IPS-NIHi11 (cell line): ENCODE measurements at places on chromosomes 5 and 9.

DNA sequence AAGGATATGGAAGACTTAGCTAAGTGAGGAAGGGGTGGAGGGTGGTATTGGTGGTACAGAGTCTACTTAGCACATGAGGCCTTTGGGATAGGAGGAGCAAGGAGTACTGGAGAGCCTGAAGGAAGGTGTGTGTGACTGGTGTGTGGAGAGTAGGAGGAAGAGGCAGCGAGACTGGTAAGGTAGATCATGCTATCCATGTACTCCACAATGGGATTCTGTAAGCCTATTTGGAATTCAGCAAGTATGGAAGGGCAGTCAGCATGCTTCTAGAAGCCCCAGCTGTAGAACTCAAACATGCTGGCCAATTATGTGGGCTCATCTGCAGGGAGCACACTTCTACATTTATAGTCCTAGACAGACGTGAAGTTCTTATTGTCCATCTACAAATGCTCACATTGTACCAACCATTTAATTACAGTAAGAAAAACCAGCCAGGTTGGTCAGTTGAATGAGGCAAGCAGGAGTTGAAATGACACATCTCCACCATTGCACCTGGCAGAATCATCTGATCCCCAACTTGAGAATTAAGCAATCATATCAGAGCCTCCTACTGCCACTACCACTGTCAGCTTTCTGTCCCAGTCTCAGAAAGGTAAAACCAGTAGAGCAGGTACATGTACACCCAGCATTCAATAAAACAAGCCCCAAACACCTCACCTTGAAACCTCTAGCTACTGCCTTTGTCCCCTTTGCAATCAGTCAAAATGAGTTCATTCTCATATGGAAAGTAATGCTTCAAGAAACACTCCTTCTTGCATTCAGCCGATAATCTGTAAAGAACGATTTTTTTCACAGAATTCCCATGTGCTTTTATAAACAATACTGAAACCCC is 60.9 kb upstream of the GLRX start:
- DNase-seq, result no peak

DNA sequence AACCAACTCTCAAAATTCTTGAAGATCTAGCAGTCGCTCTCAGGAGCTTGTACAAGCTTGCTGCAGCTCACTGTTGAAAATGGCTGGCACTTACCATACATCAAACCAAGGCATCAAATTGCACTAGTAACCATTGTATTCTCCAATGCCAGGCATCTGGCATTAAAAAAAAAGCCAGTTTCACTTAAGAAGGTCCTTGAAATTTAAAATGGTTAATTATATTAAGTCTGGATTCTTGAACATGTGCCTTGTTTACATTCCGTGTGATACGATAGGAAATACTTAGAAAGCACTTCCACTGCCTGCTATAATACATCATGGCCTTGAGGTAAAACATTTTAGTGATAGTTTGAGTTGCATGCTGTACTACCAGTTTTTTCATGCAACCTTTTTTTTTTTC is 300.7 kb downstream of the KDM4C start:
- no peak for DNase-seq

DNA sequence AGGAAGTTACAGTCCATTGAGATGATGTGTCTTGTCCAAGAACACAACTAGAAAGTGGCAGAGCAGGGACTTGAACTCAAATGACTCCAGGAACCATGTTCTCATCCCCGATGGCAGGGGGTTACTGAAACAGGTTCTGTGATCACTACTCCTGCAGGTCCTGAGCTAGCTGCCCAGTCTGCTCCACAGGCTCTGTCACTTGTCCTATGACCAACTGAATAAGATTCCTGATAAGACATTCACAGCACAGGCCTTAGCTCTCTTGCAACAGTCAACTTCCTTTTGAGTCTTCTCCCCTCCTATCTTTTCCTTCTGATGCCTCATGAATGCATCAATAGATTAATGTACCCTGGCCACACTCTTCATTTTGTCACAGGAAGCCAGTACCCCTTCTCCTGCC is 109.2 kb downstream of the SH3TC2 start:
- DNase-seq, result no peak

DNA sequence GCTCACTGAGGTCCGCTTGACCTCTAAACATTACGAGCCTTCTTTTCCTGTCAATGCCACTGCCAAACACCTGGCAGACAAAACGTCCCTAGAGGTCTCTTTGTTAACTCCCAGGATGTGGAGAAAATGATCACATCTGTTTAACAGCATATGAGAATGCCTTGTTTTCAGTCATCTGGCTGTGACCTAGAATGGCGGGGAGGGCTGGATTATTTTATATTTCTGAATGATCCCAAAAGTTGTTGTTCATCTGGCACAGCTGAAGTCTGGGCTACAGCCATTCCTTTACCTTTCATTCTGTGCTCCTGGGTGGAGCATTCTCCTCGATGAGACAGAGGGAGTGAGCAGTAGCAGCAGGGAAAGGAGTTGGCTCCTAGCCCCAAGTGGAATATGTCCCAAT is 138.2 kb downstream of the PRDM6 start:
- no peak for DNase-seq

DNA sequence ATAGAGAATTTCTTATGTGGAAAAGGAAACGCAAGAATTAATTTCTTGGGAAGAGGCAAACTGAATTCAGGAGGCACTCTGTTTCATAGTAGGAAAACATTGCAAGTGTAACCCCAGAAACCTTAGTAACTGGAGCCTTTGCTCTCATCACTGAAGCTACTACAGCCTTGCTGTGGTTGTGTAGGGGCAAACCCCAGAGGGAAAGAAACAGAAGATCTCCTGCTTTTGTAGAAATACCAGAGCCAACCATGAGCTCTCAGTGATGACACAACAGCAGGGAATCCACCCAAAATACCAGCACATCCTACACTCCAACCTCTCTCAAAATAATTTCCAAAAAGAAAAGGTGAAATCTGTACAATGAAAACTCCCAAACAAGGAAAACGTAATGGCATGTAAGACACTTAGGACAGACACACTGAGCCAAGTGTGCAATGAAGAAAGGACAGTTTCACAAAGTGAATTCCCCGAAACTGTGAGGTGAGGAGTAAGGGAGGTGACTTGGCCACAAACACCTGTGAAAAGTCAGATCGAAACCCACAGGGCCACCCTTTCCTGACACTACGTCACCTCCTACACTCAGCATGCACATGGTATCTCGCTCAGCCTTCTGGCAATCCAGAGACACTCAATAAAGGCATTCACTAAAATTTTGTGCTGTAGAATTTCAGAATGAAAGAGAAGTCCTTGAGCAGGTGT is 8.5 kb upstream of the ACSL6 start:
- DNase-seq, result no peak

DNA sequence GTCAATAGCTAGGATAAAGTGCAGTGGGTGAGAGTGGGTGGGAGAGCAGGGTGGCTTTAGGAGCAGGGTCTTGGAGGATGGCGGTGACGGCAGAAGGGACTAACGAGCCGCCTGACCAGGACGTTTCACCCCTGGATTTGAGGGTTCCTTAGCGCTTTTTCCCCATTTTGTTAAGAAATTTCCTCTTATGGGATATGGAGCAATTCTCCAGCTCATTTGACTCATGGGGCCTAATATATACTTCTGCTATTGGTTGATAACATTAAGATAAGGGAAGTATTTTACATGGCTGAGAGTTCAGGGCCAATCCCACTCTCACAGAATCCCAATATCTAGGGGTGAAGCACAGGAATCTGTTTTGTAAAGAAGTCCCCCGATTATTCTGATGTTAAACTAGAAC is 17.6 kb downstream of the CD180 start:
- no peak for DNase-seq

GRCh38 chr5:16976625-16977008 is 40.5 kb upstream of the MYO10 start:
- no peak for DNase-seq

DNA sequence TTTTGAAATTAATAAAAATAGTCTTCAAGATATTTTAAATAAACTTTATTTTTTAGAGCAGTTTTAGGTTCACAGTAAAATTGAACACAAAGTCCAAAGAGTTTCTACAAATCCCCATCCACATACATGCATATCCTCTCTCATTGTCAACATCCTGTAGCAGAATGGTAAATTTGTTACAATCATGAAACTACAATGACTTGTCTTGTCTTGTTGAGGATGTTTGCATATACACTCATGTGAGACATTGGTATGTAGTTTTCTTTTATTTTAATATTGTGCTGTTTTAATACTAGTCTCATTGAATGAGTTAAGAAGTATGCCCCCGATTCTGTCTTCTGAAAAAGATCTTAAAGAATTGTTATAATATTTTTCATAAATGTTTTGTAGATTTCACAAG is 447.0 kb upstream of the EDIL3 start:
- no peak for DNase-seq

DNA sequence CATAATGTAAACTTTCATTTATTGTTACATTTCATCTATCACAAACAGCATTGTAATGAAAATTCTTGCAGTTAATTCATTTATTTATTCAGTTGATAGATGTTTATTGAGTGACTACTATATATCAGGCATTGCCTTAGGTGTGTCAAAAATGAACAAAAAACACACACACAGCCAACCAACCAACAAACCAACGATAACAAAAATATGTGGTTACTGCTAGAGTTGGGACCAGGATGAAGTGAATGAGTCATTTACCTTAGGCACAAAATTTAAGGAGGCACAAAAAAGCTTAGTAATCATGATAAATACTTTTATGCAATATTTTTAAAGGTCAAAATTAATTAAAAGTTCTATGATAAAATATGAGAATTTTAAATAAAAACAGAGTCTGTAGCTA is 223.4 kb downstream of the CSNK1G3 start:
- DNase-seq, result no peak

DNA sequence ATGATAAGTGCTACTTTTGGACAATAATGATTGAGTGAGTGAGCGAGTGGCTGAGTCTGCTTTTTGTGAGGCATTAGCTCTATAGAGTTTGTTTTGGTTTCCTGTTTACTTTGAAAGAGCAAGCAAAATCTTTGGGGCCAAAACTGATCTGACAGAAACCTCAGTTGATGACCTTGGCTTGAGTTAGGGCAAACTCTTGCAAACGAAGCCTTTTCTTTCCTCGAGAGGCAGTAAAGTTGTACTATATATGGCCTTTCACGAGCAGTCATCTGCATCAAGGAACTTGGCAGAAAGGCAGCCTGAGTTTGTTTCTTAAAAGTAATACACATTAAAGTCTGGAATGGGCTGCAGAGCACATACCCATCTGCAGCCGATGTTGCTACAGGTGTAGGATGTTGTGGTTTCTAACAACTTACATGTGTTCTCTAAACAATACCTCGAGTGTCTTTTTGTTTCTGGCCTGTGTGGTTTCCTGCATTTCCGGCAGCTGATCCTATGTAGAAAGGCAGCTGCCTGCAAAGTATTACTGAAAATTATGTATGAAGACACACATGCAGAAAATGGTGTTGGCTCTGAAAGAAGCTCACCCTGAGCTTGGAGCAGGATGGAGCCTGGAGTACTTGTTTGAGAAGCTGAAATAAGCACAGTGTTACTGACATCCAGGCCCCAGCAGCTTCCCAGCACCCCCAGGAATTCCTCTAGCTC is 60.8 kb downstream of the FOXD1 start:
- DNase-seq, result no peak

- no peak for DNase-seq
Measured at GRCh38 chr5:120055858-120056257, 408.2 kb upstream of the PRR16 start.

- DNase-seq, result peak; percentile 32
Measured at GRCh38 chr5:34491251-34491620, 164.9 kb upstream of the RAI14 start.

GRCh38 chr9:130847306-130848217 is 12.5 kb downstream of the ABL1 start:
- DNase-seq, result peak; percentile 67

- no peak for DNase-seq
Measured at GRCh38 chr9:92191801-92192200, 76.6 kb upstream of the SPTLC1 start.

DNA sequence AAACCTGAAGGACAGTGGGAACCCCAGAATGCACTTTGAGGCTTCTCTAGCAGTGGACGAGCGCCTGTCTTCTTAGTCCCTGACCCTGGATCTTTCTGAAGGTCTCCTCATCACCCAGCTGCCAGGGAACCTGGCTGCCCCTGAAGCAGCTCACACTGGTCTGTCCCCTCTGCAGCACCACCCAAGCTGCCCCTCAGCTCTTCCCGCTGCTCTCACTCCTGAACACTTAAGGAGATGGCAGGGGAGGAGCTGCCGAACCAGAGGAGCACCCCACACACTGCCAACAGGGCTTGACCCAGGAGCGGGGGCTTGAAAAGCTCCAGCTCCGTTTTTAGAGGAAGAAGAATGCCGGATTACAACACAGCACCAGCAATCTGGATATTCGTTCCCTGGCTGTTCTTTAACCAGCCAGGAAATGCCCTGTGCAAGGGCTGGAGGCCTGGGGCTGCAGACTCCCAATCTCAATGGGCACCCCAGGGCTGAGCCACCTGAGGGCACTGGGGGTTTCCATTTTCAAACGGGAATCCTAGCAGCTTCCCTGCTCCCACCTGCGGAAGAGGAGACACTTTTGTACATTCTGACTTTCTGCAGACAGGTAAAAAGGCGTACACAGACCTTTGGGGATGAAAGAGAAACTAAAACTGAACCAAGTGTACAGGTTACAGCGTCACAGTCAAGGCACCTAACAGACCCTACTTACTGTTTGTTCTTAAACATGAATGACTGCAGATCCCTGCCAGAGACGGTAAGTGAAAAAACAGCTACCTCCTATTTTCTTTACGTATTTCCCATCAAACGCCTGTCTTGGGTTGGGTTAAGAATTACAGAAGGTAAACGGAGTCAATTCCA is 36.3 kb downstream of the GOLM1 start:
- DNase-seq, result no peak
